ENCODE measurements at places on chromosomes 6 and 20.
A peak's percentile ranks its signal among the peaks of the same experiment; 100 is the strongest.

DNA sequence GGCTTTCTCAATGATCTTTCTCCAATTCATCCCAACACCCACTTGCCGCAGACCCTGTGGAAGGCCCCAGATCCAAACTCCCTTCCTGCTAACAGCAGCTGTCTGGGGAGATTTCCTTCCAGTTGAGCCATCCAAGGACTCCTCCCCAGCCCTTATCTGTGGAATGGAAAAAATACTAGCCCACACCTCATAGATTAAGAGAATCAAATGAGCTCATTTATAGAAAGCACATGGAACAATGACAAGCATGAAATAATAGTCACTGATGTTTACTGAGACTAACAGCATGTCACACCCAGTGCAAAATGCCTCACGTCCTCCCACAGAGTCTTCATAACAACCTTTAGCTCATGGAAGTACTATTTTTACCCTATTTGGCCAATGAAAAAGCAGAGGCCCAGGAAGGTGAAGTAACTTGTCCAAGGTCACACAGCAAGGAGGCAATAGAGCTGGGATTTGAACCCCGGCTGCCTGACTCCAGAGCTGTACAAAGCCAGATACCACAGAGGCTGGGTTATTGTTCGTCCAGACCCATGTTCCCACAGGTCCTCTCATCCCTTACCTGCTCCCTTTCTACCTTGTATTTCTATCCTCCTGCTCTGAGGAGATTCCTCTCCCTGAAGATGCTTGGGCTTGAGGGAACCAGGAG is 23.4 kb upstream of the PTGIS start:
- no peak for DNase-seq

GRCh38 chr6:53461696-53462095 is 83.2 kb downstream of the GCLC start:
- DNase-seq, result no peak

DNA sequence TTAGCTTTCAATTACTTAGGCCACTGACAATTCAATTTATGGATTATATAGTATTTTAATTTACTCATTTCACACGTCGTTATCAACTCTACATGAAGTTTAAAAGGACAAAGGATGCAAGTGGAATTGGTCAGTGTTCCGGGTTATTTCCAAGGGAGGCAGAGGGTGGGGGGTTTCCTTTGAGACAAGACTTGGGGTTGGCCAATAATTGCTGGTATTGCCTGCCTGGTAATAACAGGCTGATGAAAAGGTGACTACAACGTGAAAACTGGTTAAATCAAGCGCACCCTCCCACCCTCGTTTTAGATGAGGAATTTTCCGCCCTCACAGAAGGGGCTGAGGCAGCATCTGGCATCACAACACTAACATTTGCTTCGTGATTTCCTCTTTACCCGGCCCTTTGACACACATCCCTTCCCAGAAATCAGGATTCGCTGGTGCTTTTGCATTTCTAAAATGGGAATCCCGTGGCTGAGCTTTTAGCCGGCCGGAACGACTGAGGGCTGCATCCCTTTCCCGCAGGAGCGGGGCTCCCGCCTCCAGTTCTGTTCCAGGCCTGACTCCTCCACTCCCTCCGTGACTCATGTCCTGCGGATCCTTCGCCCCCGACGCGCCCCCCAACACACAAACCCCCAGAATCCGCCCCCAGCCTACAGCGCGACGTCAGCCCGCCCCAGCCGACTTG is 999 bp upstream of the PIM1 start:
- DNase-seq, result peak; percentile 56

GRCh38 chr20:16057651-16058050 is 515.6 kb downstream of the KIF16B start:
- no peak for DNase-seq

DNA sequence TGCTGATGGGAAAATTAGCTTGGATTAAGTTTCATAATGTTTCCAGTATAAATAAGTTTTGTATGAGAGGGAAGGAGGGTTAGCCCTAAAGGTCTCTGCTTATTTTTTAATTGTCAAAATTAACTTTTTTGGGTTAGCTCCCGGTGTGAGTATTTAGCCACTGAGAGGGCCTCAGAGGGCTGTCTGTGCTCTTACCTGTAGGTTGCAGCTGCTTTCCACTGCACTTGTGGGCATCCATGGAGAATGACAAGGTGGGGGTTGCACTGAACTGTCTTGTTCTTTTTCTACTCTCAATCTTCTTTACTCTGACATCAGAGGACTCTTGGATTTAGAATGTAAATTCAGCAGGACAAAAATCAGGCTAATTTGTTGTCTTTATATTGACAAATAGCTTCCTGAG is 81.4 kb downstream of the CD164 start:
- no peak for DNase-seq

GRCh38 chr20:19313342-19314069 is 101.1 kb downstream of the SLC24A3 start:
- DNase-seq, result no peak

- DNase-seq, result no peak
Observed at GRCh38 chr6:148972481-148972880, 225.7 kb downstream of the UST start.

DNA sequence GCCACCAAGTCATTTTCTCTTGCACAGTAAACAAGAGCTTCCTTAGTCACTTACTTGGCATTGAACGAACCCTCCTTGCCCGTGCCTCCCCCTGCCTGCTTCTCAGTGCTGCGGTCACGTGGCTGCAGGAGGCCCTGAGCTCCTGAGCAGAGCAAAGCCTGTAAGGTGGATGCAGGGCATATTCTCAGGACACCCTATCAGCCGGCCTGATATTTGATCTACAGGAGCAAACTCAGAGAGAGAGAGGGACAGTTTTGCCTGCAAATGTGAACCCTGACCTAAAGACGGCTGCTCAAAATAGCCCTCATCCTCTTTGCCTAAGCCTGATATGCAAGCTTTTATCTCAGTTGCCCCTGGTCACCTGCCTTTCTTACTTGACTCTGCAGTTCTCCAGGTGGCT is 93.0 kb upstream of the POPDC3 start:
- no peak for DNase-seq

GRCh38 chr20:5150226-5151076 is 23.6 kb downstream of the CDS2 start:
- no peak for DNase-seq

DNA sequence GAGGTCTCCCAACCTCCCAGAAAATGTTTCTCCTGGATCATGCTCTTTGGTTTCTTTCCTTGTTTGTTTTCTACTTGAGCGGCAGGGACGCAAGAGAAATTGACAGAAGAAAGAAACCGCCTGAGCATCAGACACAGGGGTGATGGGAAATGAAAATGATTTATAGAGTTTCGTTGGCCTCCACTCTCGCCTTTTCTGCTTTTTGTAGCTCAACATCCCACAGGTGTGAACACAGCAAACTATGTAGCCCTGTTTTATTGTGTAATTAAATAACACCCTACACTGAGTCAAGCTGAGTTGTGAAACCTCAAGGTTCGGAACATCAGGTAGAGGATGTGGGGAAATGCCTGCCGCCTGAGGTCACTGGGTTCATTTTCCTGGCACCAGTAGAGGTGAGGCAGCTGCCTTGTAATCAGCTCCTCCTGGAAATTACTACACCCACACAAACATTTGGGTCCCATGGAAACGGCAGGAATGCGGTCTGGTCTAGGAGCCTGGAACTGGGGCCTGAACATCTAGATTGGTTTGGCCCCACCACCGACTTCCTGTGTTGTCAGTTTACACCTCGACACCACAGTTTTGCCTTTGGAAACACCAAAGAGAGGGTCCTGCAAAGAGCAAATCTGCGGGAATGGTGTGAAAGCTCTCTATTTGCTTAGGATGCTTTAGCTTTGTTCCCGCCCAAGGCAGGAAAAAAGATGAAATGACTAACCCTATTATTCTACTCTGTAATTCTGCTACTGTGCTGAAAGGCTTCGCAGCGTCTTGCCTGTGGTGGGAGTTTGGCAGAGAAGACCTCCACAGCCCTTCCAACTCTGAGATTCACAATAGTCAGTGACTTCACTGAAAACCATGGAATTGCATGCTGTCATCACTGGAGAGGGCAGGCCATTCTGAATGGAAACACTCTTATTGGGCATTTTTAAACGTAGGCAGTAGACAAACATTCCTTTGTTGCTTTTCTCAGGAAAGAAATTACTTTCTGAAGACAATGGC is 53.0 kb downstream of the ADAT2 start:
- no peak for DNase-seq

- DNase-seq, result no peak
Observed at GRCh38 chr6:21596949-21597682, 3.6 kb downstream of the SOX4 start.

DNA sequence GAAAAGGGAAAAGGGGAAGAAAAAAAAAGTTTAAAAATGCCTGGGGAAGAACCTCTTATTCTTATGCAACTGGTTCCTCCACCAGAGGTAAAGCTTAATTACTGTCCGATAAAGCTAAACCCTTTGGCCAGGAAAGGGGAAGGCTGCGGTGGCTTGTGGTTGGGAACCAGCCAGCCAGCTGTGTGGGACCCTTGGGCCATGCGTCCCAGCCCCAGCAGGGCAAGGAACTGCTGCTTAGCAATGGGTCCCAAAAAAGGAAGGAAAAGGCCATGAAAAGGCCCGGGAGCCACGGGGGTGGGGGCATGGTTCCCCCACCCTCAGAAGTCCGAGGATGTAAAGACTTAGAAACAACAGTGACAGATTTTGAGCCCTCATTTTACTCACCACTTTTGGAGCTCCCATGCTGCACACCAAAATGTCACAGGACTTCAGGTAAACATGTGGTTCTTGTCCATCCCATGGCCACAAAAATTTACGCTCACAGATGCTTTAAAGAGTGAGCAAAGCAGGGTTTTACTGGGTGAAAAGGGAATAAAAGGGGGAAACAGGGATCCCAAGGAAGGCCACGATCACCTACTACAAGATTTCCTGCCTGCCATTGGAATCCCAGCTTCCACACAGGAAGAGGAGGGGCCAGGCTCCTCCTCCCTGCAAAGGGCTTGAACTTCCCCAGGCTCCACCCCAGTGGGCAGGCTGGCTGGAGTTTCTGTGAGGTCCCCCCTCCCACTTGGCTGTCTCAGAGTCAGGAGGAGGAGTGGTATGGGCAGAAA is 1234.7 kb upstream of the GJE1 start:
- DNase-seq, result no peak

- no peak for DNase-seq
Observed at GRCh38 chr6:42347456-42347855, 104.3 kb downstream of the TRERF1 start.

- DNase-seq, result no peak
Observed at GRCh38 chr6:54102238-54102637, 9.0 kb upstream of the MLIP start.

GRCh38 chr20:23063168-23063567 is 13.7 kb upstream of the THBD start:
- no peak for DNase-seq

DNA sequence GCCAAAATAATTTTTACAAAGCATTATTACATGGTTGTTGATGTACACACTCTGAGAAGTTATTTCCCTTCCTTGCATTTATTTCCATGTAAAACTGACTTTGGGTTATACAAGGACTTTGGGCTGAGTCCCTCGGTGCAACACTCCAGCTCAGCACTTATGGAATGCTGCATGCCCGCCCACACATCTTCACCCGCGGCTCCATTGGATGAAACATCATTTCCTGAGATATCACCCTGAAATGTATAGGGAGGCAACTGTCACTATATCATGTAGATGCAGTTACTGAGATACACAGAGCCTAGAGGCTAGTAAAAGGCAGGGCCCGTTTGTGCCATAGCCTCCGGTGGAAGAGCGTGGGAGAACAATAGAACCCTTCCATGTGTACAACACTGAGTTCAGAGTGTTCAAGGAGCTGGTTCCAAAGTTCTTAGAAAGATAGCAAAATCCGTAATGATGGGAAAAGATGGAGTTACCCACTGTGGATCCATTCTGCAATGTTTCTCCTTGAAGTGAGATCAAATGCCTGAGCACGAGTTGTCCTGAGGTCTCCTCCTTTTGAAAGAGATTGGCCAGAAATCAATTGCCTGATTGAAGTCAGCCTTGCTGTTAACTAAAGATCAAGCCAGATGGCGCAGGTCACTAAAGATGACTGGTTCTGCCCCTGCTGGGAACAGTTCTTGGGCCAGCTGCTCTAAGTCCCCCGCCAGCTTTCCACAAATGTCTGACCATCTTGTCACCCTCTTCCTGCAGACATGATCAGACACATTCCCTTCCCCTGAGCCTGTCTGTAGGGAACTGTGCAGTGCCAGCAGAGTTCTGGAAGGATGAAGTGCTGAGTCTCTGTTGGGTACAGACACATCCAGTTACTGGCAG is 100.9 kb upstream of the IYD start:
- no peak for DNase-seq

DNA sequence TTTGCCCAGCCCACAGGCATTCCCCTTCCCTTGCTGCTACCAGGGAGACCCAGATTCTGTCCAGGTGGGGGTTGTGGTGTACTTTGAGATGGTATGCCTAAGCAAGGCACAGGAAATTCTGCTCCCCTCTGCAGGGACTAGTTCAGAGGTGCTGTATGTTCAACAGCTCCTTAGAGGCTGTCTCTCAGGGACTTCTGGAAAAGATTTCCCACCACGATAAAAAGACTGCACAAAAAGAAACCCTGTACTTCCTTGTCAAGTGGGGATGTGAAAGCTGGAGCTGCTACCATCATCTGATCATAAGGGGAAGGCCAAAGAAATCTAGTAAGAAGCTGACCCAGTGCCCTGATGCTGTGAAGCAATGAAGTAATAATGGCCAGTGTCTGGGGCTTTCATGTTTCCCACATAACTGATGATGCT is 51.5 kb upstream of the SMIM29 start:
- no peak for DNase-seq

DNA sequence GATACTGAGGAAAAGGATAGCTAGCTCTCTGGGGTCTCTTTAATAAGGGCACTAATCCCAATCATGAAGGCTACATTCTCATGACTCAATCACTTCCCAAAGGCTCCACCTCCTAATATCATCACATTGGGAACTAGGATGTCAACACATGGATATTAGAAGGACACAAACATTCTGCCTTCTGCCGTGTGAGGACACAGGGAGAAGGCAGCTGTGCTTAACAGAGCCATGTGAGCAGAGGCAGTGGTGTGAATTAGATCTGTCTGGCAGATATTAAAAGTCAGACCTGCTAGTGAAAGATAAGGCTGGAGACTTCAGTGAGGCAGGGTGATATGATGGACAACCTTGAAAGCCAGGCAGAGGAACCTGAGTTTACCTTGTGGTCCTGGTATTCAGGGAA is 341.9 kb downstream of the ARHGAP18 start:
- DNase-seq, result no peak

- peak; percentile 48 for DNase-seq
Observed at GRCh38 chr6:107495196-107495643, 5.3 kb downstream of the SOBP start.

DNA sequence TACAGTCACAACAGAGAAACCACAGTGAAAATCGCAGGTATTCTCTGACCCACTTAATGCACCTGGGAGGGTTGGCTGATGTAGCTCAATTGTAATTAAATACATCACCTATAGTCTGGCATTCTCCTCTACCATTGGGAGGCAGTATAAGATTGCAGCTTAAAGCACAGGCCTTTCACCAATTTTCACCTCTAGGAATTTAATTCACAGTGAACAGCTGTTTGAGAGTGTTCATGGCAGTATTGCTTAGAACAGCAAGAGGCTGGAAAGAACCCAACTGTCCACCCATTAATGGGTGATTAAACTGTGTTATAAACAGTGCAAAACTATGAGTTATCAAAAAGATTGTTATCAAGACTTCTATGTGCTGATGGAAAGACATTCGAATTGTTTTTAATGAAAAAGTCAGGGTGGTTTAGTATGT is 2.0 kb downstream of the EDEM2 start:
- DNase-seq, result no peak

- no peak for DNase-seq
Observed at GRCh38 chr6:38588631-38589366, 50.9 kb downstream of the BTBD9 start.

Measured in hippocampal formation (tissue), 2 donors.